ENCODE measurements at places on chromosomes 1 and 21.

DNA sequence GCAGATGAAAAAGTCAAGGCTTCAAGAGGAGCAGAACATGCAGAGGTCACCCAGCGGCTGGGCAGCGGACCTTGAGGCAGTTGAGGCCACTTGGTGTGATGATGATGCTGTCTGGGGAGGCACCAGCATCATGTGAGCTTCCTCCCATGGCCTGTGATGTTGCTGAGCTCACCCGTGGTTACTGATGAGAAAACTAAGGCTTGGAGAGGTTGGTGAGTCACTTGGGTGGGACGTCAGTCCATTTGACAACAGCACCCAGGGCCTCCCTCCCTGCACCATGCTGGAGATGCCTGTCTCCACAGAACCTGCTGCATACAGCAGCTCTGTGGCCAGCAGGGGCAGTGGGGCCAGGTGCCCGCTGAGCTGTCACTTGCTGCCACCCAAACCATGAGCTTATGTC, 146.8 kb downstream of the NPHP4 start:
- peak; percentile 7 for DNase-seq

DNA sequence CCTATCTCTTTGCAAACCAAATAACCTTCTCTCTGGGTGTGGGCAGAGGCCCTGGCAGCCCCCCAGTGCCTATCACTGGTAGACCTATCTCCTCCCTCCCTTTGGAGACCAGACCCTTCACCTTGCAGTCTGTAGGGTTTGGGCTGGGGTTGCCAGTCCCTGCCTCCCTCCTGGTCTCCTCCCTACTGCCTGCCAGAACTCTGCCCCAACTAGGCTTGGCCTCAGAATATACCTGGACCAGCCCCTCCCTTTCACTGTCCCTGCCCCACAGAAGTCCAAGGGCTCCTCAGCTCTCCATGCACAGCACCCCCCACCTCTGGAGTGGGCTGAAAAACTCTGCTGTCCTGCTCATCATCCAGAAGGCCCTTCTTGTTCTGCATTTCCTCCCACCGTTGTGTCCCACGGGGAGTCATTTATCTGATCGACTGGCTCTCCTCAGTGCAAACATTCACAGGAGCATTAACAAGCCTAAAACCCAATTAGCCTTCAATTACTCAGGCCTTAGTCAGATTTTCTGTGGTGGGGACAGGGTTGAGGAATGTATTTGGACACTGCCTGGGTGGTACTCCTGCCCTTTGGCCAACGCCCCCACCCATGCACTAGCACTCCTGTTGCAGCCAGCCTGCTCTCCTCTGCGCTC, 27.7 kb upstream of the DMBX1 start:
- no peak for DNase-seq

DNA sequence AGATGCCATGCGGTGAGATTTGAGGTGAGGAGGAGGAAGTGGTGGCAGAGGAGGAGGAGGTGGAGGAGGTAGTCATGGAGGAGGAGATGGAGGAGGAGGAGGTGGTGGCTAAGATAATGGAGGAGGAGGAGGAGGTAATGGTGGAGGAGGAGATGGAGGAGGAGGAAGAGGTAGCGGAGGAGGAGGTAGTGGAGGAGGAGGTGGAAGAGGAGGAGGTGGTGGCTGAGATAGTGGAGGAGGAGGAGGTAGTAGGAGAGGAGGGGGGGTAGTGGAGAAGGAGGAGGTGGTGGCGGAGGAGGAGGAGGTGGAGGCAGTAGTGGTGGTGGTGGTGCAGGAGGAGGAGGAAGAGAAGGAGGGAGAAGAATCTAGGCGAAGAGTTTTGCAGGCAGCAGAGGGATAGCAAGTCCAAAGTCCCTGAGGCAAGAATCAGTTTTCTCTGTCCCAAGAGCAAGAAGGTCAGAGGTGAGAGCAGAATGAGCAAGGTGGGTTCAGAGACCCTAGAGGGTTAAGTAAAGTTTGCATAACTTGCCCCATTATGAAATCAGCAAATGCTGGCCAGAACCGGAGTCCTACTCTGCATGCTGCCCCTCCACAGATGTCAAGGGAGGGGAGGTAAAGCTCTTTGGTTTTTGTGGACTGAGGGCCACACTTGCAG, 38.9 kb upstream of the GNPAT start:
- DNase-seq, result no peak

GRCh38 chr1:10586125-10586524, 111.4 kb downstream of the PEX14 start:
- no peak for DNase-seq

GRCh38 chr1:205518661-205519540, 14.4 kb downstream of the CDK18 start:
- no peak for DNase-seq

DNA sequence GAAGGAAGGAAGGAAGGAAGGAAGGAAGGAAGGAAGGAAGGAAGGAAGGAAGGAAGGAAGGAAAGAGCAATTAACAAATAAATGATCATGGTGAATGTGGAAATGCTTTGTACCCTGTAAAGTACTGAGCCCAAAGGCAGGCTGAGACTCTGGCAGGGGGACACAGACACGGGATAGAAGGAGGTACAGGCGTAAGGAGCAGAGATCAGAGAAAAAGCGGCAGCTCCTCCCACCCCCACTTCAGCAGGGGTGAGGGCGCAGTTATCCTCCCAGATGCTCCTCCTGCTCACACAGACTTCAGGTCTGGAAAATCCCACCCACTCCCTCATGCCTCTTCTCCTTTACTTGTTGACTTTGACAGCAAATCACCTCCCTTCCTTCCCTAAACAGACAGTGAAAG, 464.5 kb downstream of the MATN1 start:
- no peak for DNase-seq

DNA sequence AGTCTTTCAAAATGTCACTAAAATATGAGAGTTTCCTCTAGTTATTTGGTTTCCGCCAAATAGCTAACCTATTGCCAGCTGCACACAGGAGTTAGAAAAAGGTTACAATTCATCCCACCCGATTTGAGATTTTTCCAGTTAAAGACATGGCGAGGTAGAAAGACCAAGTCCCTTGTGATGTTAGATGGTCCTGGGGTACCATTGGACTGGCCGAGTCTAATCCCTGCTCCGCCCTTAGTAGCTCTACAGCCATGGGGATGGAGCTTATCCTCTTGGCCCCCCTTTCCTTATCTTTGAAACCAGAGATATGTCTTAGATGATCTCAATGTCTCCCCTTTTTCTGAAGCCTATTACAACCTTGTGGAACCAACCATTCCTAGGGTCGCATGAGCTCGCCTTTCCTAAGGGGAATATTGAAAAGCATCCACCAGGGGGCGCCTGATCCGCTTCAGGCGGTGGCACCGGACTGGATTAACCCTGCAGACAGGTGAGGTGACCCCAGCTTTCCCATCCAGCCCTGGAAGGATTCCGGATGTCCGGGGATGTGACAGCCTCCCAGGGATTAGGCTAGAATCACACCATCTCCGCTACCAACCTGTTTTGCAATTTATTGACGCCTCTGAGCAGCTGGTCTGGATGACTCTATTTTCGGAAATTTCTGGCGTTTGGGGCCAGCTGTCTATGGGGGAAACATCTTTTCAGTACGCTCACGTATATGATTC, 68.3 kb upstream of the SIM2 start:
- peak; percentile 65 for DNase-seq

- no peak for DNase-seq
Measured at GRCh38 chr1:4133297-4133938, 233.3 kb upstream of the C1orf174 start.

DNA sequence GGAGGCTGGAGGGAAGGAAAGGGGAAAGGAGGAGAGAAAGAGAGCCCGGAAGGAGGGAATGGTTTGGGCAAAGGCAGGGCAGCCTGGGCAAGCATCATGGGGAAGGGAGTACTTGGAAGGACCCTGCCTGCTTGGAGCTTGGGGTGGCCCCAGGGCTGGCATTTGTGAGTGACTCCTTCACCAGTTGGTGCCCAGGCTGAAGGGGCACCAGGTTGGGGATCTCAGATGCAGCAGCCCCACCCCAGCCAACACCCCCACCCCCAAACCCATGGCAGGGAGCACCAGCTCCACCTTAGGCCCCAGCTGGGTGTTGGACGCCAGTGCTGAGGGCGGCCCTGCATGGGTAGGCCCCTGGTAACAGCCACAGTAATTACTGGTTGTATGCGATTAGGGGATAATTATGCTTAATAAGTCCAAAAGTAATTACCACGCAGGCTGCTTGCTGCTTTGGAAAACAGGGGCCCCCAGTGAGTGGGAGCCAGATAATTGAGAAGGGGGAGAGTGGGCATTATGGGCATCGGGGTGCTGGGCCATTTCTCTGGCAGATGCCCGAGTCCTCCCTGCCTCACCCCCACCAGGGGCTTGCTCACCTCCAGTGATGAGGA, 78.3 kb downstream of the VWA5B1 start:
- DNase-seq, result no peak

DNA sequence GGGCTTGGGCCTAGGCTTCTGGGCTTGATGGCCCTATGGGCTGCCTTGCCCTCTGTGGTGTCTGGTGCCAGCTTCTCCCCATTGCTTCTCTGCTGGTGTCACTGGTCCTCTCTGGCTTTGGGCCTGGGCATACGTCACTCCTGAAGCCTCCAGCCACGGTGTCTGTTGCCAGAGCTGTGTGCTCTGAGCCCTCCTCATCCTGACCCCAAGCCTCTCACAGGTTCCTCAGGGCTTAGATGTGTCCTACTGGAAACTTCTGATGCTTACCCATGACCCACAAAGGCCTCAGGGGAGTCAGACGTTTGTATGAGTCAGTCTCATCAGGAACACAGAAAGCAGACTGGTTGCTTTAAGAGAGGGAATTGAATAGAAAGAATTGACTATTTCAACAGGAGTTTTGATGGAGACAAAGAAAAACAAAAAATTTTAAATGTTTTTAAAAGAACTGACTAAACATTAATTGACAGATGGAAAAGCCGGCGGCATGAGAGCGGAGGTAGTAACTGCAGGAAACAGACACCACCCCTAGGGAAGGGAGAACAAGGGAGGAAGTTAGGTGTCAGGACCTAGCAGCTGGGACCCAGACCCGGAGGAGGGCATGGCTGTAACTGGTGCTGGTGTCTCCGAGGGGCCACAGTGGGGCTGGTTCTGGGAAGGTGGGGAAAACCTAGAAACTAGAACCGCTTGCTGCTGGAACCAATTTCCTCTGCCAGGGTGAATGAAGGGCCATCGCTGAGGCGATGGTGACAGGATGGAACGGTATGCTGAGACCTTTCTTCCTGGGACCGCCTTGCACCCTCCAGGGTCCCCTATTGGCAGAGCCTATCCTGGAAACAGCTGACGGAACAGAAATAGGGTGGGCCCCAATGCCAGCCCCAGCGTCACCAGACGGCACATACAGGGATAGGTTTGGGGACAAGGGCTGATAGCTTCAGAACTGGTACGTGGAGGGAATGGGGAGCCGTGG, 40.0 kb upstream of the CITED4 start:
- peak; percentile 96 for DNase-seq

GRCh38 chr1:119298687-119299303, 69.8 kb upstream of the HAO2 start:
- DNase-seq, result peak; percentile 57

GRCh38 chr1:63797056-63797726, 23.4 kb downstream of the ROR1 start:
- no peak for DNase-seq

DNA sequence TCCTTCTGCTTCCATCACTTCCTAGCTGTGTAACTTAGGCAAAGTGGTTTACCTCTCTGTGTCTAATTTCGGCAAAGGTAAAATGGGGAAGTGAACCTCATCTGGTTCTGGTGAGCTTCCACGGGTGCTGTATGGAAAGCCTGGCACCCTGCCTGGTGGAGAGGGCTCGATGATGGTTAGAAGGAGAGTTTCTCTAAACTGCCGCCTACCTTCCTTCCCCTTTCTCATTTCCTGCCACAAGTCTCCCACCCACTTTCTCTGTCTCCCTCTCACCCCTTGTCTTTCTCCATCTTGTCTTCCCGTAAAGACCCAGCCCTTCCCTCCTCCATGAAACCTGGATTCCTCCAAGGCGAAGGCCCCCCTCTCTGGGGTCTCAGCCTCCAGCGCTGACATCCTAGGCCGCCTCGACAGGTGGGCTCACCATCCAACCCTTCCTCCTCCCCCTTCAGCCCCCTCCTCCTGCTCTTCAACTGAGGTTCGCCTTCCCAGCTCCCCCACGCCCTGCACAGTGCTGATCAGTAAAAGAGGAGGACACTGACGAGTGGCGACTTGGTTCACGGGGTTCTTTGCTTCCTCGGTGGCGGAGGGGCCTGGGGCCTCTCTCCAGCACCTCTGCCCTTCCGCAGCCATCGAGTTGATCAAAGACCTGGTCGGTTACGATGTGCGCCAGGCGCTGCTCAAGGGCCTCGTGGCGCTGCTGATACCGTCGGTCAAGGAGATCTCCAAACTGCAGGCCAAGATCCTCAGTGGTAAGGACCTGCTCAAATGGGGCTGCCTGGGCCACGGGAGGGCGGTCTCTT, 7.3 kb downstream of the RNU5D-1 start:
- DNase-seq, result no peak

DNA sequence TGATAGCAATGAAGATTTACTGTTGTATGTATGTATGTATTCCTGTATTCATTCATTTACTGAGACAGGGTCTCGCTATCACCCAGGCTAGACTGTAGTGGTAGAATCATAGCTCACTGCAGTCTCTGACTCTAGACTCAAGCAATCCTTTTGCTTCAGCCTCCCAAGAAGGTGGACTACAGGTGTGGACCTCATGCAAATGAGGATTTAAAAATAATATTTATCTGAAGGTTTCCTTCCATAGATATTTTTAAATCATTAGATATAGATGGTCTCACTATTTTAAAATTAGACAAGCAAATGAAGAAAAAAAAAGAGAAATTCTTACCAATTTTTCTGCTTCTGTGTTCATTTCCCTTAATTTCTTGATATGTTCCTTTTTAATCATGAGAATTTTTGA, 27.0 kb downstream of the MIXL1 start:
- no peak for DNase-seq

GRCh38 chr1:157437296-157437695, 115.0 kb downstream of the FCRL5 start:
- peak; percentile 38 for DNase-seq

GRCh38 chr1:90834354-90834885, 117.3 kb upstream of the BARHL2 start:
- no peak for DNase-seq

DNA sequence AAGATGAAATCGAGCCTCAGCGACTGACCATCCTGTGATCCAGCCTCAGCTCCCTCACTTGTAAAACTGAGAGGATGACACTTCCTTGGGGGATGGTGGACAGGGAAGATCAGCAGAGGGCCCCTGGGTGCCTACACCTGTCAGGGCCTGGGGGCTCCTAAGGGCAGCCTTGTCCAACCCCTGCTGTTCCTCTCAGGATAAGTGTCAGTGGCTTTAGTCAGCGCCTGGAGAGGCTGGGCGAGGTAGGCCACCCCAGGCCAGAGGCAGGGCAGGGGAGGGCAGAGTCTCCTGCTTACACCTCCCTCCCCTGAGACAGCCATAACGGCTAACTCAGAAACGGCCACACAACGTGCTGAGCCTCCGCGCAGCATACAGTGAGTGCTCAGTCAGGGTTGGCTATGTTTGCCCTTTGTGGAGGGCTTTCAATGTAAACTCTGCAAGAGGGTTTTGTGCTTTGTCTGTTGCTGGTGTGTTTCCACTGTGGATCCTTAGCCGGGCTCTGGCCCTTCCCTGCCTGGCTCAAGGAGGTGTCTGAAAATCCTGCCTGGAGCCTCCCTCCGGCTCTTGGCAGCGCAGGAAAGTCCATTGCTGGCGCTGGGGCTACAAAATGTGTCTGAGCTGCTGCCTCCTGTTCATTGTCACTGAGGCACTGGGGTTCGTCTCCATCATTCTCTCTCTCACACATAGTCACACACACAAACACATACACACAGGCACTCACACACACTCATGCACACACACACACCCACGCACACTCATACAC, 588.4 kb downstream of the PTPRU start:
- no peak for DNase-seq
